HFFc6 (cell line): ENCODE measurements at places on chromosomes 1 and 21. TPM values are rescaled to one million over a fixed set of nuclear protein-coding genes. Genes with fewer than 3 reads are reported as not detected.
A peak's percentile ranks its signal among the peaks of the same experiment; 100 is the strongest.

- no peak for DNase-seq
These were observed 18.3 kb upstream of the CHI3L1 start for GRCh38 chr1:203204756-203205155.

DNA sequence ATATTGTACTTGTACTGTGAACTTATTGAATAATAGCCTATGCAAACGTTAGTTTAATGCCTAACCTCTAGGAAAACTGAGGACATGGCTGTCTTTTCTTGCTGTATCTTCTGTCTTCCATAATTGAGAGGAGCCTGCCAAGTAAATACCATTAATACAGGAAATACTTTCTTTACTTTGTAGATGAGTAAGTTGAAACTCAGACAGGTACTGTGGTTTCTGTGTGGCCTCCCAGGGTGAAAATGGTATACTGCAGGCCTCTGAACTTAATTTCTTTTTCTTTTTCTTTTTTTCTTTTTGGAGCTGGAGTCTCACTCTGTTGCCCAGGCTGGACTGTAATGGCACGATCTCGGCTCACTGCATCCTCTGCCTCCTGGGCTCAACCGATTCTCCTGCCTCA, 208.8 kb upstream of the ADGRL4 start:
- DNase-seq: no peak

DNA sequence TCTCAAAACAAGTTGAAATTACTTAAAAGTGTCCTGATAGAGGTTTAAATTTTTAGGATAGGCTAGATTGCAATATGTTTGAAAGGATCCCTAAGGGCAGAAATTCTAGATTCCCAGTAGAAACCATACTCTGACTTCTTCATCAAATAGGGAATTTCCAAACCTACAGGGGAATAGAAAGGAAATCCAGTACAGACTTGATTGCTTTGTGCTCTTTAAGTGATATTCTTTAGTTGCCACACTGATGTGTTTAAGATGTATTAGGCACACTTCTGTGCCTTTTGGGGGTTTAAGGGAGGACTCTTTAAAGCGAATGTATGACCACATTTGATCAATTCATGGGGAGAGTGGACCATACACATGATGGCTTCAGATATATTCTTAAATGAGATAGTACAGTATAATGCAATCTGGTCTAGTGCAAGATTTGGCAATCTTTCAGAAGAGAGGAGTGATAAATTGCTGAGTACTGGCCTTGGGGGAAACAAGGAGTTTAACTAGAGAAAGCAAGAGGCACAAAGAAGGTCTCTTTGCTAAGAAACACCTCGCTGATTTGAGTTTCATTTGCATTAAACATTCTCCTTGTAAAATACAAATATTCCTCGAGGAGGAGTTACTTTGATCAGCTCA, 268.8 kb upstream of the NR5A2 start:
- DNase-seq: no peak

GRCh38 chr1:104932949-104933679, 1183.4 kb downstream of the AMY1C start:
- DNase-seq: no peak

DNA sequence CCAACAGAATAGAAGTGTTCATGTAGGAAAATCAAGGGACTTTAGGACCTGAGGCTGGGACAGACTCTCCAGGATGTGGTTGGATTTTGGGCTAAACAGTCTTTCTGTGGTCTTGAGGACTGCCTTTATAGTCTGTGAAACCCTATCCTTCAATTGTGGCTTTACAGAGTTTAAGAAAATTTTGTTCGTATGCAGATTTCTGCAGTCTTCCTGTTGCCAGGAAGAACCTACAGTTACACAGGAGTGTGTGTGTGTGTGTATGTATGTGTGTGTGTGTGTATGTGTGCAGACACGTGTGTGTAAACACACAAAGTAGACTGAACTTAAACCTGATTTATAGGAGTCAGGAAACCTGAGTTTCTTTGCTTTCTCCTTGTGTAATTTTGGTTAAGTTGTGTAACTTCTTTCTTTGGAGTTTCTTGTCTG, 22.8 kb downstream of the NEK7 start:
- no peak for DNase-seq

DNA sequence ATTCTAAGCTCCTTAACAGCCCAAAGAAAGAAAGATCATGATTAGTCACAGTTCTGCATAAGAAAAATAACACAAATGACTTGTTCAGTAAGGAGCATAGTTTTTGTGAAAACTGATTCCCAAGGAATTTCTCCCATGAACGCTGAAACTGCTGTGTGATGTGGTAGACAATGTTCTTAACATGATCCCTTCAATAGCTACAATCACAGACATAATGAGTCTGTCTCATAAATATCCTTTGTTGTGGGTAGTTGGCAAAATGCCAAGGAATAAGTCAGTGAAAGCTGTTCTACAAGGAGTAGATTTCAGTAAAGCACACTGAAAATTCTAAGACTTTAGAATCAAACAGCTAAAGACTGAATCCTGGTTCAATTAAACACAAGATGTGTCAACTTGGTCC, 404.8 kb downstream of the HLX start:
- DNase-seq: peak; percentile 50

DNA sequence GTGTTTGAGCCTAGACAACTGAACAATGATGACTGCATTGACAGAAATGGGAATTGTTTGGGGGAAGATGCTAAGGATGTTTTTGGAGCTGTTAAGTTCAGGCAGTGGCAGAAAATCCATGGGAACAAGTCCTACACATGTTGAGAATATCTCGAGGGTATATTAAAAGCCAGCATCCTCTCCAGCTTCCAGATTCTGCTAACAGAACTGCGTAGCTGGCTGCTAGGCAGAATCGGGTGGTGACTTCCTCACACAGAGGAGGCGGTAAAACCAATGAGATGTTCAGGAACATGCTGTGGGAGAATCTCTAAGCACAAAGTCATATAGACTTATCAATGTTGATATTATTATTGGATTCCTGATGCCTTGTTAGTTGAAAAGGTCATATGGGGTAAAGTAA, 14.8 kb downstream of the FAM163A start:
- no peak for DNase-seq

- DNase-seq: no peak
These were observed 24.9 kb downstream of the DIP2A start for GRCh38 chr21:46483300-46484295.

DNA sequence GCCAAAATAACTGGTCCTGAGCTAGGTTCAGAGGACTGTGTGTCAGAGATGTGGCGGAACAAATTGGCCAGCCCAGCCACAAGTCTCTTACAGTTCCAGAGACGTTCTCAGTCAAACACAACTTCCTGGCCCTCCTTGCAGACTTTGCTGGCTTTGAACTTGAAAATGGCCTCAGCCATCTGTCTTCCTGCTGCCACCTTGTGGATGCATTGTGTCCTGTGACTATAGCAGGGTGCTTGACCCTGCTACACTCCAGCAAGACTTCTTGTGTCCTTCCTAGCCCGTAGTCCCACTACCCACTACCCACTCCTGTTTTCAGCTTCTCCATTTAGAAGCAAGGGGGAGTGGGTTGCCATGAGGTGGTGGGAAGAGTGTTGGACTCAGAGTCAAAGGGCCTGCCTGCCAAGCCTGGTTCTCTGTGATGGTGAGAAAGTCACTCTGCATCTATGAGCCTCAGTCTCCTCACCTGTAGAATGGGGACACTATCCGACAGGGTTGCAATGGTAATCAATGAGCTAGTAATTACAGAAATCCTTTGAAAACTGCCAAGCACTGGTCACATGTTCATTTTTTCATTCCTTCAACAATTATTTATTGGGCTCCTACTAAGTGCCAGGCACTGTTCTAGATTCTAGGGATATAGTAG, 109.9 kb downstream of the IGSF21 start:
- DNase-seq: peak; percentile 3

GRCh38 chr1:15475752-15476314, at the start of gene CELA2B:
CELA2B (plus strand) TSS chr1:15476104; CDS start chr1:15476126, 22 bp downstream.
- no peak for DNase-seq

- no peak for DNase-seq
These were observed 7.3 kb upstream of the UMODL1 start for GRCh38 chr21:42063571-42064521.

DNA sequence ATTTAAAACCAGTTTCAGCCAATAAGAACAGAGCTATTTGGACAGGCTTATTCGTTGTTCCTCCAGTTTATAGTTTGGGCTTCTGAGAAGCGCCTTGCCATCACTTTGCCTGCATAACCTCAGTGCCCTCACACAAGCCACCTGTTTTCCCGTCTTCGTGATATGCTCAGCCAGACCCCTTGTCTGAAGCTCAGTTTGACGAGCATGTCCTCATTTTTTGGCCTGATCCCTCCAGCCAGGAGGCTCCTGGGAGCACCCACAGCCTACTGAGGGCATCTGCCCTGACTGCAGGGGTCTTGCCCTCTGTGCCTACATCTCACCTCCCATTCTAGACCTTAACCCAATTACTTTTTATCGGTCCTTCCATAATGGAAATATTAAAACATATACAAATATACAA, 95.3 kb downstream of the ADARB1 start:
- DNase-seq: no peak

GRCh38 chr1:6027591-6027990, 18.1 kb upstream of the KCNAB2 start:
- no peak for DNase-seq

DNA sequence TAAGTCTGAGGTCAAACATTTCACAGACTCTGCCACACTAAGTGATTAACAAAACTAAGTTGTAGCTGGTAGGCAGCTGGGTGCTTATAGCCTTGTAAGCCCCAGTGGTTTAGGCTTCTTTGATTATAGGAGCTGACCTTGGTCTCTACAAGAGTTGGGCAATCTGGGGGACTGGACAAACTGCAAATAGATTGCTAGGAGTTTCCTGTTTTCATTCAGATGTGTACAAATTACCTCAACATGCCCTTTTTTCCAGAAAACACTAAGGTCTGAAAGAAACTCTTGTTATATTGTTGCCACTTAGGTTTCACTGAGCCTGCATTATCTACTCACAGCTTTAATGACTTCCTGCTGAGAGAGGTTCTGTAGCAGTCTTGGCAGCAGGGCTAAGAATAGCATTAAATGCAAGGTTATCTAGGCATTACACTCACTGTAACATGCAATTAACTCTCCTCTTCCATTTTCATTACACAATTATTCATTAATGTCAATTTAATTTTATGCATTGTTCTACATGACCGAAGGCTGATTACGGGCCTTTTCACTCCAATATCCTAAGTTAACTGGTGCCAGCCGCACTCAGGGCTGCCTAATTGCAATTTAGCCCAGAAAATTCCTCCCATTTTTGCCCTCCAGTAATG, 314.0 kb downstream of the LMO4 start:
- DNase-seq: no peak

- DNase-seq: no peak
These were observed 52.0 kb upstream of the TMPRSS2 start for GRCh38 chr21:41559658-41560631.

DNA sequence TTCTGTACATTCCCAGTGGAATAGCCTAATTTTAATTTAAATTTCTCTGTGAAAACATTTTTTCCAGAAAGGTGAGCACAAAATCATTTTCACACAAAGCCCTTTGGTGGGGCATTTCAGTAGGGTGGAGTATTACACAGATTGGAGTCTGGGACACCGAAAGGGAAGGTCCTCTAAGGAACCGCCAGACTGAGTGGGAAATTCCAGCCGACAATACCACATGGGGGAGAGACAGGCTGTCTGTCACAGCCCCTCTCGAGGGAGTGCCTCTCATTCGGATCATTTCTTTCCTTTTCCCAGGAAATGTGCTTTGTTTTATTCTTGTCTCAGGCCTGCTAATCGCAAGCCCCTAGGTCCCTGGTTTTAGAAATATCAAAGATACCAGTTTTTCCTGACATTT, 150.6 kb upstream of the HOOK1 start:
- DNase-seq: no peak

GRCh38 chr1:108627951-108628350, 32.9 kb downstream of the HENMT1 start:
- no peak for DNase-seq

GRCh38 chr1:5982868-5983267, 9.4 kb downstream of the NPHP4 start:
- no peak for DNase-seq

GRCh38 chr1:201096041-201096461, 16.2 kb downstream of the CACNA1S start:
- DNase-seq: no peak

DNA sequence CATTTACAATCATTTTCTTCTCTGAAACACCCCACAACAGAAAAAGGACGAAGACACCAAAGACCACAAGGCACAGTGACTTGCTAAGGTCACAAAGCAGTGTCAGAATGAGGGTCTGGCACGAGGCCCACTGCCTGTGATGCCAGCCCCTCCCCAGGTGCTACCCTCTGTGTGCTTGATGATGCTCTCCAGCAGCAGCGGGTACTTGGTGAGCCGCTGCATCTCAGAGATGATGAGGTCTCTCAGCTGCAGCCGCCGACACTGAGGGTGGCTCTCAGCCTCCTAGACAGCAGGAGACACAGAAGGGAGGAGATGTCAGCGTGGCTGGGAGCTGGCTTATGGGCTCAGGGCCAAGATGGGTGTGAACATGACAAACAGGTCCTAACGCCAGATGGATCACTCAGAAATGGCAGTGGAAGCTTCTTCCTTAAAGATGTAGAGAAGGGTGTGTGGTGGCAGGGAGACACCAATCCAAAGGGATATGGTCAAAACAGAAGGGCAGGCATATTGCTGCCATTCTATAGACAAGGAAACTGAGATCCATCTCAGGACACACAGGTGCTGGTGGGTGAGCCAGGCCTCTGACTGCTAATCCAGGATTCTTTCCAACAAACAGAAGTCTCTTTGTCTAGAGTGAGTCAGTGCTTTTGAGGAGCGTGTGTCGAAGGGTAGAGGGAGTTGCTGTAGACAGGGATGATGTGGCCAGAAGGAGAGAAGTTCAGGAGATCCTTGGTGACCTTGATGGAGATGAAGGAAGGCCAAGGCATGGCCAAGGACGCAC, 25.6 kb downstream of the LRRC71 start:
- no peak for DNase-seq

- DNase-seq: no peak
These were observed 256.2 kb upstream of the PLXNA2 start for GRCh38 chr1:208500375-208500774.

DNA sequence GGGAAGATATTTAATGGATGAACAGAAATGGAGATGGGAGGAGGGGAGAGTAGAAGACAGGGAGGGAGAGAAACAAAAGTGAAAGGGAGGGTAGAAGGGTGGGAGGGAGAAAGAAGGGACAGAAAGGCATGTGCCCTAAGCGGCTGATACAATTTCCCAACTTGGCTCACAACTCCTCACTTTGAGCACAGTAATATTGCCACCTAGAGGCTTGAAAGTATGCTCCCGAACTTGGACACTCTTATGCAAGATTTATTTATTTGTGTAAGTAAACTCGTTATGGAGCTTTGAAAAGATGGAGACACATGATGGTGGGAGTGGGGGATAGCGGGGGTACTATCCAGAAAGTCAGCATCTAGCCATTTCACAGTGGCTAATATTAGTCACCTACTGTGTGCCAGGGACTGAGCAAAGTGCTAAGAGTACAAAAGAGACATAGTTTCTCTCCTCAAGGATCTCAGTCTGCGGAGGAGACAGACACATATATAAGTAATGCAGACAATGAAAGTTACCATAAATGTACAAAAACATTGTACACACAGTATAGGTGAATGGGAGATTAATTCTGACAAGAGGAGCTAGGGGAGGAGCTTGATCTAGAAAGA, 189.7 kb downstream of the SEC16B start:
- DNase-seq: peak; percentile 42

GRCh38 chr1:157090196-157090647, 9.4 kb downstream of the ETV3L start:
- DNase-seq: peak; percentile 71

The RYR2 gene
- total RNA-seq: 0.23 TPM in 1 of 2 replicates, not detected in the other

The PRAMEF6 gene
- total RNA-seq: not detected in 3 replicates

The TDRD5 gene
- not detected in 2 replicates for total RNA-seq
